ENCODE measurements at places on chromosomes 6 and 20.

- peak; percentile 61 for DNase-seq
These were observed 797 bp downstream of the SMIM13 start for GRCh38 chr6:11094411-11094851.

- no peak for DNase-seq
These were observed 79.4 kb upstream of the NRN1 start for GRCh38 chr6:6085928-6086668.

GRCh38 chr6:119334535-119335264 lies 14.9 kb downstream of the MAN1A1 start:
- no peak for DNase-seq

GRCh38 chr6:101069191-101069795 lies 188.2 kb upstream of the ASCC3 start:
- DNase-seq, result no peak

DNA sequence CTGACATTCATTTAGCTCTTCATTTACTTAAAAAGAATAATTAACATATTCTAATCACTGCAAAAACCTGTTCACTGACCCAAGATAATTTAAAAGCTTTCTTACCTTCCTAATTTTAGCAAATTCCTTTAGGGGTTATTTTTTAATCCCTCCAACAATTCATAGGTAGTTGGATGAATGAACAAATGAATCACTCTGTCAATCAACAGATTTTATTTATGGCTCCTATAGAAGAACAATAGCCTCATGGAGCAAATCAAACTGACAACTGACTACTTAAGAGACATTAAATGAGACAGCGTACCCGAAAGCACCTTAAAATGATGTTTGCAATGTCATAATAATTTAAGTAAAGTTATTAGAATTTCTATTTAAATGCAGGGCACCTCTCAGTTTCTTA lies 31.5 kb upstream of the GJA1 start:
- no peak for DNase-seq

- DNase-seq, result no peak
These were observed 224.7 kb downstream of the NRN1 start for GRCh38 chr6:5781966-5782556.

DNA sequence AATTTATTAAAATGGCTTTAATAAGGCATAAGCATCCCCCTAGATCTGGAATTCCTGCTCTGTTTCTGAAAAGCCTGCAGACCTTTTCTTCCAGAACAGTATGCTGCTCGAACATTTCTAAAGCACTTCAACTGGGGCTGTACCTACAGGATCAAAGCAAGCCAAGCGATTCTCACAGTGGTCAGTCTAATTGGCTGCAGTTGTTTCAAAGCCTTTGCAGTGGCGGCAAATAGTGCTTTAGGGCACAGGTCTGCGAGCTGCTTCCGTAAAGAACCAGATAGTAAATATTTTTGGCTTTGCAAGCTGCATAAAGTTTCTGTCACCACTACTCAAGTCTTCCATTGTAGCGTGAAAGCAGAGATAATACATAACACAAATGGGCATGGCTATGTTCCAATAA lies 88.9 kb upstream of the FBXL4 start:
- DNase-seq, result no peak

GRCh38 chr20:48761023-48761785 lies 66.6 kb downstream of the PREX1 start:
- DNase-seq, result no peak

DNA sequence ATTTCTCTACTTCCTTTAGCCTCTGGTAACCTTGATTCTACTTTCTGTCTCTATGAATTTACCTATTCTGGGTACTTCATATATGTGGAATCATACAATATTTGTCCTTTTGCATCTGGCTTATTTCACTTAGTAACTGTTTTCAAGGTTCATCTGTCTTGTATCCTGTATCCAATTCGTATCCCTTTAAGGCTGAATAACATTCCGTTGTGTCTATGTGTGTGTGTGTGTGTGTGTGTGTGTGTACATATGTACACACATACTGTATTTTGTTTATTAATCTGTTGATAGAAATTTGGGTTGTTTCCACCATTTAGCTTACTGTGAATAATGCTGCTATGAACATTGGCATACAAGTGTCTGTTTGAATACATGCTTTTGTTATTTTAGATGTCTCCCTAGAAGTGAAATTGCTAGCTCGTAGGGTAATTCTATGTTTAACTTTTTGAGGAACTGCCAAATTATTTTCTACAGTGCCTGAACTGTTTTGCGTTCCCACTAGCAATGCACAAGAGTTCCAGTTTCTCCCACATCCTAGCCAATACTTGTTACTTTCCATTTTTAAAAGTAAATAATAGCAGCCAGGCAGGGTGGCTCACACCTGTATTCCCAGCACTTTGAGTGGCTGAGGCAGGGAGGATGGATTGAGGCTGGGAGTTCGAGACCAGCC lies 17.7 kb downstream of the SENP6 start:
- DNase-seq, result no peak

DNA sequence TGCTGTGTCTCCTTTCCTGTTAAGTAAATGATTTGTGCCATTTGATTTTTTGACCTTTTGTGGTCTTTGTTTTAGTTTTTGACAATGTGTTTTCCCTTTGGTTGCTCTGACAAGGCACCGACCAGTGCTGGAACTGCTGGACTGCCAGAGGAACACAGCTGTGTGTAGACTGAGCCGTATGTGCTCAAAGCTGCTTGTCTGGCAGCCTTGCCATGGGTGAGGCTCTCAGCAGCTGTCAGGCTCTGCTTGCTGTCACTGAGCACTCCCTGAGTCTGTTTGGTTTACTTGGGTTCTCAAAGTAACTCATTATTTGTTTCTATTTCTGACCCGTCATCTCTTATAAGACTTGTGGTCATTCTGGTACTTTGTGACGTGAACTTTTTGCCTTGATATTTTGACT lies 15.1 kb upstream of the SNRPB start:
- no peak for DNase-seq

DNA sequence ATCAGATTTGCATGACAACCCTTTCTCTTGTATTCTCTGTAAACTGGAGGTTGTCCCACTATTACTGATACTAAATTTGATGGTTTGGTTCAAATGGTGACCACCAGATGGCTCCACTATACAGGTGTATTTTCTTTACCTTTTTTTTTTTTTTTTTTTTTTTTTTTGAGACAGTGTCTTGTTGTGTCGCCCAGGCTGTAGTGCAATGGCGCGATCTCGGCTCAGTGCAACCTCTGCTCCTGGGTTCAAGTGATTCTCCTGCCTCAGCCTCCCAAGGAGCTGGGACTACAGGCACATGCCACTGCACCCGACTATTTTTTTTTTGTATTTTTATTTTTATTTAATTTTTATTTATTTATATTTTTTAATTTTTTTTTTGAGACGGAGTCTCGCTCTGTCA lies 6.6 kb upstream of the WTAP start:
- no peak for DNase-seq

- DNase-seq, result peak; percentile 88
These were observed 13.7 kb upstream of the FAM83C start for GRCh38 chr20:35305682-35306556.

- no peak for DNase-seq
These were observed 515.7 kb downstream of the NKAIN2 start for GRCh38 chr6:124319410-124319809.

DNA sequence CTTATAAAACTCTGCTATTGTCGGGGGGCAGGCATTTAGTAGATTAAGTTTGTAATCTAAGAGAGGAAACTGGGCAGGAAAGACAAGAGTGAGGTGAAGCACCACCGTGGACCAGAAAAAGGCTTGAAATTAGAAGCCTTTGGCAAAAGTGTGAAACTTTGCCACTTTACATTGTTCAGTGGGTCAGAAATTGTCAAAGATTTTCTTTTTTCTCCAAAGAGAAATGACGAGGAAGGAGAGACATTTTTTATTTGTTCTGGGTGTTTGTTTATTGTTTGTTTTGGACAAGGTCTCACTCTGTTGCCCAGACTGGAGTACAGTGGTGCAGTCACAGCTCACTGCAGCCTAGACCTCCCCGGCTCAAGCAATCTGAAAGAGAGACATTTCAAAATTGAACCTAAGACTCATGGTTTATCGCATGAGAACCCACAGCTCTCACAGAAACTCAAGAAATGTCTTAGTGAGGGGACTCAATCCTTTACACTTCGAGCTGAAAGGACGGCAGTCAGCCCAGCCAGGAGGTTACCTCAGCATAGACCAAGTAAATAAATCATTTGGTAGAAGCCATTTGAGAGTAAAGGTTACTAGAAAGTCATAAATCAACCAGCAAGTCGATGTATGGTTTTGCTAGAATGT lies 262.8 kb upstream of the TAB2 start:
- DNase-seq, result no peak

DNA sequence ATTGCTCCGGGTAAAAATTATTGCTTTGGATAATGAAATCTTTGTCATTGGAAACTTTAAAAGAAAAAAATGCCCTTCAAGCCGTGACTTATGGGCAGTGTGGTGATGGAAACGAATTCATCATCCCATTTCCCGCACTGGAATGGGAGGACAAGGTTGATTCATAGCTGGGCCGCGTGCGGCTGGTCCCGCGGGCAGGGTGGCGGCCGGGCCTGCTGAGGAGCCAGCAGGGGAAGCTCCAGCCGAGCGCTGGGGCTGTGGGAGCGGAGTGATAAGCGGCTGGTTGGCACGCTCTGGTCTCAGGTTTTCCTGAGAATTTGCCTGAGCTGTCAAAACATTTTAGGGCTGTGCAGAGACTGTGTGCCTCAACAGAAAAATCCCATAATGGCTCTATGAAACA lies 351.7 kb downstream of the CDC5L start:
- DNase-seq, result no peak

DNA sequence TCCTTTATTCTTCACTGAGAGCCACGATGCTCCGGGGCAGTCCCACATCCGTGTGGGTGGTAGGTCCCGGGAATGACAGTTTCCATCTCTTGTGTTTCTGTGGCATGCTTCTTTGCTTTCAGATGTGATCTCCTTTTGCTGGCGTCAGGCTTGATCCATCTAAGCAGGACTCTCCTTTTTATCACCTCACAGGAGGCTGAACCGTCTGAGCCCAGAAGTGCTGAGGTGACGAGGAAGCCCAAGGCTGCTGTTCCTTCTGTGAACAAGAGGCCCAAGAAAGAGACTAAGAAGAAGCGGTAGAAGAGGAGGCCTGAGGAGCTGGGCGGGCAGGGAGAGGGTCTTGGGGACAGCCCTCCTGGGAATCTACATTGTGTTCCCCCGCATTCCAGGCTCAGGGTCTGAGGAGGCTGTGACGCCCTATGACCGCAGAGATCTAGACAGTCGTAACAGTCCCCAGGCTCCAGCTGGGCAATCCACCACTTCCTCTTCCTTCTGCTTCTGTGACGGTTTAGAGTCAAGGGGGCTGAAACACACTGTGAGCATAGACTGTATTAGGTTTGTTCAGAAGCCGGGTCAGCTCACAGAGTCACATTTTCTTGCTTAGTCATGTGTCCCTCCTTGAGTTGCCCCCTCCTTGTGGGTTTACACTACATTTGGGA lies 26.8 kb downstream of the MANBAL start:
- no peak for DNase-seq

DNA sequence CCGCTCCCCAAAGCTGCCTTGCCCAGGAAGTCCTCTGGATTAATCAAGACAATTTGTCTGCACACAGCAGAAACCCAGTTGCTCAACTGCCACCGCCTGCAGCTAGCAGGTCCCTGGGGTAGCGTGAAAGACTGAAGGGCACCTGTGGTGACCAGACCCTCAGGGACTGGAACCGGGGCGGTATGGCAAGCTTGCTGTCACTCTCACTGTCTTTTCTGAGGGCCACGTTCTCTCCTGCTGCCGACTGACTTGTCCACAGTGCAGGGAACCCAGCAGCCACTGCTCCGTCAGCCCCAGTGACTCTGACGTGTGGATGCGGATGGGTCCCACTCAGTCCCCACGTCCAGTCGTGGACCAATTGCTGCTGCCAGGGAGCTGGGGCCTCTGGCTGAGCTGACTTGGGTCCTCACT lies 72.8 kb upstream of the PMEPA1 start:
- DNase-seq, result no peak

DNA sequence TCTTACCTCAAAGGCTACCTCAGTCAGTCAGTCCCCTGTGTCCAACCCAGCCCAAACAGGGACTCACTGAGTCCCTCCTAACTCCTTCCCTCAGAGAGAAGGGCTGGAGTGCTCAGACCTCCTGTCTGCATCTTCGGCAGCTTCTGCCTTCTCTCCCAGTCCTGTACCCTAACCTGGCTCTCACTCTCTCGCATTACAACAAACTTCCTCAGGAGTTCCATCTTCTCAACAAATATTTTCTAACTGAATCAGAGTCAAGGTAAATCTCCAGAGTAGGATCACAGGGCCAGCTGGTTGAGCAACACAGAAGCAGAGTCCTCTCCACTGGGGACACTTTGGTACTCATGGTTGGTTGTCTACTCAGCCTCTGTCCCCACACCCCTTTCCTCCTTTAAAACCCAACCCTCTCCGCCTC lies 92.3 kb downstream of the MRPL14 start:
- DNase-seq, result no peak

GRCh38 chr20:25136643-25137559 lies 55.0 kb upstream of the VSX1 start:
- DNase-seq, result no peak

GRCh38 chr6:140370976-140371870 lies 996.8 kb upstream of the CITED2 start:
- no peak for DNase-seq

GRCh38 chr6:38141085-38141484 lies 321.6 kb downstream of the ZFAND3 start:
- DNase-seq, result no peak

- DNase-seq, result no peak
These were observed 68.3 kb downstream of the CD24 start for GRCh38 chr6:106906232-106906631.

- no peak for DNase-seq
These were observed 68.2 kb downstream of the FAM217A start for GRCh38 chr6:4010689-4011090.

- DNase-seq, result no peak
These were observed 99.0 kb upstream of the TNFAIP3 start for GRCh38 chr6:137767911-137768690.

DNA sequence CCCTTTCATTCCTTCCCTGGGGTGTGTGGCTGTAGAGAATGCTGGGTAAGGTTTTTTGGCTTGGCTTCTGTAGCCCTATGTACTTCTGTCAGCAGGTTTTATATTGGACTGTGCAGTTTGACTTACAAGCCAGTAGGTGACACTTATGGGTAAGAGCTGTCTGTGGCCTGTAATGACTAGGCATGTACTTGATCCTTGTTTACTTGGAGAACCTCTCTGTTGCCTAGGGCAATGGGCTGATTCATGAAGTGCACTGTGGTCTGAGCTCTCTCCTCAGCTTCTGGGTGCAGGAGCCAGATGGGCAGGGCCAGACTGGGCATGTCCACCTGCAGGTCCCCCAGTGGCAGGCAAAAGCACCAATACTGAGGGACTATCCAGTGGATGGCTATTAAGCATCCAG lies 544.6 kb downstream of the ADGRB3 start:
- no peak for DNase-seq

DNA sequence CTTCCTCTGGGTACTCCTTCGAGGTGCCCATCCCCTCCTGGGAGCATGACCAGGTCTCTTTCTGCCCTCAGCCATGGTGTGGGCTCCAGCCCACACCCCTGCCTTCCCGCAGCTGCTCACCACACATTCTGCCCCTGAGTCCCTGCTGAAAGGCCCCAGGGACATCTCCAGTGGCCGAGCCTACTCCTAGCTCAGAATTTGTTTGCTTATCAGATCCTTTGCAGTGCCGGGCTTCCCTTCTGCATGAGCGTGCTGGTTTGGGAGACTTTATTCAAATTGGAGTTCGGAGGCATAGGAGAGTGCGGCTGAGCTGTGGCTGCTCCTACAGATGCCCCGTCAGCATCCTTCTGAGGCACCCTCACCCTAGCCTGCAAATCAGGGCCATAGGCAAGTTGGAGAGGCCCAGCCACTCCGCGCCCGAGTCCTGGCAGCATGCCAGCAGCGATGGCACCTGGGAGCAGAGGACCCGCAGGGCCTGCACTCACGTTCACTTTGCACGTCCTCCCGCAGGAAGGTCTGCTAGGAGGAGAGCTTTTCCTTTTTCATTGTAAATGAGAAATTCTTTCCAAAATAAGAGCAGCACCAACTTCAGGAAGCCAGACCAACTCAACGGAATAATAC lies 327.3 kb downstream of the QKI start:
- DNase-seq, result no peak
